ENCODE measurements at places on chromosomes 11 and 22.

DNA sequence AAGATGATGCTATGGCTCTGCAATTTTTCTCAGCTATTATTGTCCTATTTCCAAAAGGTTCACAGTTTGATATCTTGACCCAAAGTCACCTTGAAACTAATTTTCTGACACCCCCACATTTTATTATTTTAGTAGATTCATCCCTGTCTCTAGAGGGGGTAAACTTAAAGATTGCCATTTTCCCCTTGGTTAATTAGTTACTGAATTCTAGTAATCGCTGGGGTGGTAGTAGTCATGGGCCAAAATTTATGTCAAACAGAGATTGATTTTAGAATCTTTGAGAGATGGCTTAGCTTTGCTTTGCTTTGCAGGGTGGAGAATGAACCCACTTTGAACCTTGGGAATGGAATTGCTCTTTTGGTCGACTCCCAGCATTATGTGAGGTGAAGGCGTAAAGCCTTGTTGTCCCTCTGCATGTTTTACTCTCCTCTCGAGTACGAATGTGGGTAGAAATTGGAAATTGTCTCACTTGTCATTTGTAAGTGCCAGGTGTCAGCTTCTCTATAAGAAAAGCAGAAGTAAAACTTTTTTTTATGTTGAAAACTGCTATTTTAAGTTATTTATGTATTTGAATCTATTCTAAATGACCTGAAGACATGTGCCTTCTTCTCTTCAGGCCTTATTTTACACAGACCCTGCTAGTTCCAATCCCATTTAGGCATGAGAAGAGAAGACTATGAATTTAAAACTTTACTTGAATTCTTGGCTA lies 42.4 kb upstream of the RCE1 start:
- DNase-seq: no peak

- no peak for DNase-seq
These were observed 20.1 kb downstream of the ZBTB16 start for GRCh38 chr11:114079511-114080065.

DNA sequence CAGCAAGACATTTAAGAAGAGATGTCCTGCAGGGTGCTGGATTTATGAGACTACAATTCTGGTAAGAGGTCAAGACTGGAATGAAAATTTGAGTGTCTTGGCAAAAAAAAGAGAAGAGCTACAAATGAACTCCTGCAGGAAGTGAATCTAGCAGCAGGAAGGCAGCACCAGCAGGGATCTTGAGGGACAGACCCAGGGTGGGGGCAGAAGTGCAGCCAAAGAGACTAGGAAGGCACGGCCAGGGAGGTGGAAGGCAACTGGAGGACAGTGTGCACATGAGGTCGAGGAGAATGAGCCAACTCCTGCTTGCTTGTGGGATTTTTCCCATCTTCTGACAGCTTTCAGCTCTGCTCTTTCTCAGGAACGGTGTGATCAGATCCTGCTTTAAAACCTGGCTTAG lies 263.2 kb downstream of the BUD13 start:
- DNase-seq: no peak

- no peak for DNase-seq
These were observed 51.0 kb downstream of the UBASH3B start for GRCh38 chr11:122706291-122707088.

DNA sequence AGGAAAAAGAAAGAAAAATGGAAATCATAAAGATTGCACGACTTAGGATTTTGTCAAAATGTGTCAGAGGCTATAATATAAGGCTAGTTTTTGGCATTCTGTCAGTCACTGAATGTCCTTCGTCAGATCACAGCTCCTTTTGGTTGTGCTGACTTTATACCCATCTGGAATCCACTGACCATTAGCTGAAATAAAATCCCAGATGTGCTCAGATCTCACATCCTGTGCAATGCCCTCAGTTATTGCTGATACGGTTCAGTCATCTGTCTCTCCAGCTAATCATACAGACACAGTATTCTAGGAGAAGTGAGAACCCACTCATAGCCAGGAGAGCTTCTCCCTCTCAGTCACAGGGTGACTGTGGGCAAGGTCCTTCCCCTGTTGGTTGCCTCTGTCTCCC lies 11.5 kb downstream of the CD44 start:
- no peak for DNase-seq

DNA sequence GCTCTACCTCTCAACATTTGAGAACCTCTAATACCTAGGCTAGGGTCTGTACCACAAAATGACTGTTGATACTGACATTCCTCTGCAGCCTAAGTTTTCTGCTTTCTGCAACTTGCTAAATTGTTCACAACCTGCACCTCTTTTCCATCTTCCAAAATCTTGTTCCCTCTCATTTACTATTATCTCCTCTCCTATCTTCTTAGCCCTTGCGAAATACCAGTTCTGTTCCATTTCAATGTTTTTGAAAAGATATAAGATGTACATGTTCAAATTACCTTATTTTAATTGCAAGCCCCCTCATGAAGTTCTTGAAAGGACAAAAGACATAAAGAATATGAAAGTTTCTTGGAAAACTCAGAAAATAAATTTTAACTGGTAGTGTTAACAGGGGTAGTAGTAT lies 72.3 kb downstream of the FAM168A start:
- DNase-seq: no peak

- DNase-seq: no peak
These were observed 169.3 kb upstream of the BLID start for GRCh38 chr11:122285070-122285988.

- no peak for DNase-seq
These were observed 50.8 kb downstream of the FLRT1 start for GRCh38 chr11:64086258-64087123.

DNA sequence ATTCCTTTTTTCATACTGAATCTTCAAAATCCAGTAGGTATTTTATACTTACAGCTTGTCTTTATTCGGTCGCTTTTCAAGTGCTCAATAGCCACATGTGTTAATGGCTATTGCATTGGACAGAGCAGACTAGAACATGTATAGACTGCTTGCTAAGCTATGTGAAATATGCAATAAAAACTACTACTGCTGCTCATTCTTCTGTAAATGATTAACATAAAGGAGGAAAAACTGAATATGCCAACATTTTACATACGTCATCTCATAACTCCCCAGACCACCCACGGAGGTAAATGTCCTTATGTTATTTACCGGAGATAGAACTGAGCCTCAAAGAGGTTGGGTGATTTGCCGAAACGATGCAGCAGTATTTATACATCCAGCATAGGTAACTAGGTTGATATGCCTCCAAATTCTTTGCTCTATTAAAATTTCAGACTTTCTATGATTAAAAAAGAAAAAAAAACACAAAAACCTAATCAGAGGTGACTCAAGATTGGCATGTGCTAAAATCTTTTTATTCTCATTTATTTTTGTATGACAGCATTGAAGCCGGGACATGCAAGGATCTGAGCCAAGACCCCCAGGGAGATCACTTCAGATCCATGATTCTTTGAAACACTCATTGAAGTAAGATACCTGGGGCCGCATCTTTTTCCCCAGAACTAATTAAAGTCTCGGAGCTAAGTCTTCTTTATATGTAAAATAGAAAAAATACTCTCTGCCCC lies 78.5 kb upstream of the OR5AK2 start:
- no peak for DNase-seq

- DNase-seq: no peak
These were observed 56.9 kb downstream of the SLC35F2 start for GRCh38 chr11:107801641-107802040.

DNA sequence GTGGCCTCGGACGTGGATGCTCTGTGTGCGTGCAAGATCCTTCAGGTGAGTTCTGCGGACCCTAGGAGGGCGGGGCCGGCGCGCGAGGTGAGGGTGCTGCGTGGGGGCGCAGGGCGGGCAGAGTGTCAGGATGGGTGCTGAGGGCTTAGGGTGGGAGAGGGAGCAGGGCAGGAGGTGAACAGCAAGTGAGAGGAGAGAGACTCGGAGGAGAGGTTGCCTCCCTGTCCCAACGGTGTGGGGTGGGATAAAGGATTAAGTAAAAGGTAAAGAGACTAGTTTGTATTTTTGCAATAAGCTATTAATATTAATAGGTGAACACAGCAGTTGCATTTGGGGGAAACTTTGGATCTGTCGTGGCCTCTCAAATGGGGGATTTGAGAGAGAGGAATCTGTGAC lies 451 bp downstream of the CDC45 start:
- DNase-seq: no peak

DNA sequence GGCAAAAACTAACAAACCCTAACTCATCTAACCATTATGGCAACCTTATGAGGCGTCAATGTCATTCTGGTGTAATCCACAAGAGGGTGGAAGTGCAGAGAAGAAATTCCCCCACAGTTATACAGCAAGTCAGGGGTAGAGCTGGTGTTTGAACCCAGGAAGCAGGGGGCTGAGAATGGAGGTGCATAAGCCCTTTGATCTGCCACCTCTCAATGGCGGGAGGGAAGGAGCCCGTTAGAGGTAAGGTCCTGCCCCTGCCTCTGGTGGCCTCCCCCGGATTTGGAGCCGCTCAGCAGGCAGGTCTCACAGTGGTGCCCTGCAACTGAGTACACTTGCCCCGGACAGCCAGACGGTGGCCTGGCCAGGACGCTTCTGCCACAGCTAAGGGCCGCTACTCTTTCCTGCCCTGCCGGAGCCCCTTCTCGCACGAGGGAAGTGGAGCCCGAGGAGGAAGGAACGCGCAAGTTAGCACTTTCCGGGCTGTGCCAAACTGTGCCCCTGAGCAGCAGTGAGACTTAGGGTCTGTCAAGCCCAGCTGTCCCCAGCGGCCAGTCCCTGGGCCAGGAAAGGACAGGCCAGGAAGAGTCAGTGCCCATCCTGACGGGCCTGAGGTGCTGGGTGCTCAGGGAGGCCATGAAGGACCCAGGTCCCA lies 1.1 kb downstream of the FXYD2 start:
- no peak for DNase-seq

GRCh38 chr11:9613830-9614762 lies 40.6 kb downstream of the WEE1 start:
- DNase-seq: peak; percentile 92

DNA sequence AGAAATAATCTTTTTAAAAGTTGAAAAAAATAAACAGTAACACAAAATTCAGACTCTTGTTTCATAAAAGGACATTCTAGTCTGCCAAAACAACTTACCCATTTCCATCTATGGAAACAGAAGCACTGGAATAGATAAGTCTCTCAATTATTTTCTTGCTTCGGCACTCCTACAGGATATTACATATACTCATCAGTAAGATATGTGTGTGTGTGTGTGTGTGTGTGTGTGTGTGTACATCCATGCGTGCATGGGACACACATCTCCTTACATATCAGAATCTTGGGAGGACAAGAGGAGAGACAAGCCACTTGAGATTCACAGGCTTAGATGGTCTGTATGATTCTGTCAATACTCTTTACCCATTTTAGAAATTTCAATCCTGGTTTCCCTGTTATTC lies 144.6 kb downstream of the ATG16L2 start:
- no peak for DNase-seq

DNA sequence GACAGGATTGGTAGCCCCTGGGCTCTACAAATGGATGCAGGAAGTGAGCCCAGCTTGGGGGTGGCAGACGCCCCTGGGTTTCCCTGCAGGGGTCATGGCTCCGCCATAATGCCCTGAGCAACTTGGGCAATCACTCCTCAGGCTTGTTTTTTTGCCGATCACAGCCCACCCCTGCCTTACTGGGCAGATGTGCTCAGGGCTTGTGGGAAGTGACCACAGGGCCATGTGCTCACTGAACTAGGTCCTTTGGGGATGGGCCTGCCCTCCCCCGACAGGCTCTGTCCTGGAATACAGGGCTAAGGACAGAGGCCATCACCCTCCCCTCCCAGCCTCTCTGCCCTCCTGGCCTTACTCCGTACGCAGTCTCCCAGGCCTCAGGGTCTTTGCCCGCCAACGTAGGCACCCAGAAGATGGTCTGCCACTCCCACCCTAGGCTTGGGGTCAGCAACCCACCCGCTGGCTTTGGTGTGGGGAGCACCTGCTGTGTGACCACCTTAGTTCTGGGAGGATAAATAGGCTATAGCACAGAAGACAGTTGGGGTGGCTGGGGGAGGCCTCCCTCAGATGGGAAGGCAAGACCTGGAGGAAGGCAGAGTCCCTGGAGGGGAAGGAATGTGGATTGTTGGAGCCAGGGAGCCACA lies 3.8 kb downstream of the RPLP2 start:
- DNase-seq: no peak

GRCh38 chr11:117686711-117687110 lies 110.3 kb downstream of the DSCAML1 start:
- no peak for DNase-seq

- DNase-seq: no peak
These were observed 13.8 kb downstream of the LTO1 start for GRCh38 chr11:69661413-69661715.

DNA sequence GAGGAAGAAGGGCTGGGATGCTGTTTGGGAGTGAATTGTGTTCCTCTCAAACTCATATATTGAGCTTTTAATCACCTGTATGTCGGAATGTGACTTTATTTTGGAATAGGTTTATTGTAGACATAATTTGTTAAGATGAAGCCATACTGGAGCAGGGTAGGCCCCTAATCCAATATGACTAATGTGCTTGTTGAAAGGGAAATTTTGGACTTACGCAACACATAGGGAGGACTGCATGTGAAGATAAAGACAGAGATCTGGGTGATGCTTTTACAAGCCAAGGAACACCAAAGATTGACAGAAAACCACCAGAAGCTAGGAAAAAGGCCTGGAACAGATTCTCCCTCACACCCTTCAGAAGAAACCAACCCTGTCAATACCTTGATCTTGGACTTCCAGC lies 43.2 kb upstream of the OVCH2 start:
- DNase-seq: no peak

- no peak for DNase-seq
These were observed 539.2 kb downstream of the ETS1 start for GRCh38 chr11:128048121-128048520.

GRCh38 chr22:50030297-50031188 lies 18.0 kb upstream of the IL17REL start:
- peak; percentile 70 for DNase-seq

GRCh38 chr22:24807284-24807950 lies 1.4 kb downstream of the SGSM1 start:
- DNase-seq: no peak

DNA sequence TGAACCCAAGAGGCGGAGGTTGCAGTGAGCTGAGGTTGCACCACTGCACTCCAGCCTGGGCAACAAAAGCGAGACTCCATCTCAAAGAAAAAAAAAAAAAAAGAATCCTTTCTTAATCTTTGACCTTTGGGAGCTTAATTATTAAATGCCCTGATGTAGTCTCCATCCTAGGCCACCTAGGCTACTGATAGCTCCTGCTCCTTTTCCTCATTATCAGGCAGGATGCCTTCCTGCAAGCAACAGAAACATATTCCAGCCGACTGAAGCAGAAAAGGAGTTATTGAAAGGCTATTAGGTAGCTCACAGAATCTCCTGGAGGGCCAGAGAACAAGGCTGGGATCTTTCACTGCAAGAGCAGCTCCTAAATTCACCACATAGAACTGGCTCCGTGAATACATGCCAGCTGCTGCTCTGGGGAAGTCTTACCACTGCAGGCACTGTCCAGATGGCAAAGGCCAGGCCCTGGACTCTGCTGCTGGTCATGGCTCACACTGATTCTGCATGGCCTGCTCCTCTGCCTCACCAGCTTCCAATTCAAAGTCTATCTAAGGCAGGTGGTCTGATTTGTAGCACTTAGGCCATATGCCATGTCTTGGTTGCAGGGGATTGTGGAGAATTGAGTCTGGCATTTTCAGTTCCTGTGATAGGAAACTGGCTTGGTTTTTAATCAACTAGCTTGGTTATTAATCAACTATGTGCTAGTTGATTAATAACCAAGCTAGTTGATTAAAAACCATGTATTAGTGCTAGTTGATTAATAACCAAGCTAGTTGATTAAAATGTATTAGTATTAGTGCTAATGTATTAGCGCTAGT lies 26.0 kb upstream of the POLD3 start:
- DNase-seq: no peak

Data from stimulated activated CD4-positive, alpha-beta T cell treated with anti-CD3 and anti-CD28 coated beads, Interleukin-1b, Interleukin-23, amount 100 ng/mL, for 1 hour (primary cell).